ENCODE measurements at places on chromosomes 5 and 9. TPM values are rescaled to one million over a fixed set of nuclear protein-coding genes. Genes with fewer than 3 reads are reported as not detected.

The RPL7A gene
- total RNA-seq, result 4,036 TPM

The FAM221B gene
- total RNA-seq, result not detected

The GPR150 gene
- 1.3 TPM for total RNA-seq

The SCAMP1 gene
- 22.0 TPM for total RNA-seq

The GHR gene
- 0.32 TPM for total RNA-seq

The NKD2 gene
- 0.26 TPM for total RNA-seq

DNA sequence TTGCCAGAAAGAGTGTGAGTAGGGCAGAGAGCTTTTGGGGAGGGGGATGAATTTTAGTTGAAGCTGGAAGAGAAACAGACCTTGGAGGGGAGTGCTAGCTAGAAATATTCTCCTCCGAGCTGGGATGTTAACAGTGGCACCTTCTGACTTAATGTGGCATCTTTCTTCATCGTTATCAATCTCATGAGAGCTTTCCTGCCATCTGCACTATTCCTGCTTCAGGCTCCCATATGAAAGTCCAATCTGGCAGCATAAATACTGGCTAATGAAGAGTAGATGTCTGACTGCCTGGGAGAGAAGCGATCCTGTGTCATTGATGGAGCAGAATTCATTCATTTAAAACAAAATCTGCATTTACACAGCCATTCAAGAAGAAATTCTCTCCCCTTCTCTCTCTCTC lies 284.5 kb downstream of the TMEM38B start:
- DNase-seq, result no peak
- H3K27ac ChIP-seq, result no peak overlapping the region
- H3K4me1 ChIP-seq, result no peaks in the 10 kb centered on the region
- no peaks in the 10 kb centered on the region for H3K27me3 ChIP-seq
- no peak overlapping the region for H3K4me3 ChIP-seq

DNA sequence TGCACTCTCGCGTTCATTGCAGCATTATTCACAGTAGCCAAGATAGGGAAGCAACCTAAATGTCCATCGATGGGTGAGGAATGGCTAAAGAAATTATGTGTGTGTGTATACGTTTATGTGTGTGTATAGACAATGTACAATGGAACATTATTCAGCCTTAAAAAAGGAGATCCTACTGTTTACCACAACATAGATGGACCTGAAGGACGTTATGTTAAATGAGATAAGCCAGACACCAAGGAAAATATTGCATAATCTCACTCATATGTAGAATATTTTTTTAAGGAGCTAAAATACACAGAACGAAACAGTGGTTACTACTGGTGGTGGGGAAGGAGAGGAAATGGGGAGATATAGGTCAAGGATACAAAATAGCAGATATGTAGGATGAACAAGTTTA lies 2.4 kb downstream of the KIF2A start:
- no peak overlapping the region for H3K27ac ChIP-seq
- H3K27me3 ChIP-seq, result no peaks in the 10 kb centered on the region
- H3K4me3 ChIP-seq, result peak overlapping the region; percentile 93
- H3K4me1 ChIP-seq, result peaks cover 9% of the 10 kb centered on the region
- H3K36me3 ChIP-seq, result no peaks in the 10 kb centered on the region

DNA sequence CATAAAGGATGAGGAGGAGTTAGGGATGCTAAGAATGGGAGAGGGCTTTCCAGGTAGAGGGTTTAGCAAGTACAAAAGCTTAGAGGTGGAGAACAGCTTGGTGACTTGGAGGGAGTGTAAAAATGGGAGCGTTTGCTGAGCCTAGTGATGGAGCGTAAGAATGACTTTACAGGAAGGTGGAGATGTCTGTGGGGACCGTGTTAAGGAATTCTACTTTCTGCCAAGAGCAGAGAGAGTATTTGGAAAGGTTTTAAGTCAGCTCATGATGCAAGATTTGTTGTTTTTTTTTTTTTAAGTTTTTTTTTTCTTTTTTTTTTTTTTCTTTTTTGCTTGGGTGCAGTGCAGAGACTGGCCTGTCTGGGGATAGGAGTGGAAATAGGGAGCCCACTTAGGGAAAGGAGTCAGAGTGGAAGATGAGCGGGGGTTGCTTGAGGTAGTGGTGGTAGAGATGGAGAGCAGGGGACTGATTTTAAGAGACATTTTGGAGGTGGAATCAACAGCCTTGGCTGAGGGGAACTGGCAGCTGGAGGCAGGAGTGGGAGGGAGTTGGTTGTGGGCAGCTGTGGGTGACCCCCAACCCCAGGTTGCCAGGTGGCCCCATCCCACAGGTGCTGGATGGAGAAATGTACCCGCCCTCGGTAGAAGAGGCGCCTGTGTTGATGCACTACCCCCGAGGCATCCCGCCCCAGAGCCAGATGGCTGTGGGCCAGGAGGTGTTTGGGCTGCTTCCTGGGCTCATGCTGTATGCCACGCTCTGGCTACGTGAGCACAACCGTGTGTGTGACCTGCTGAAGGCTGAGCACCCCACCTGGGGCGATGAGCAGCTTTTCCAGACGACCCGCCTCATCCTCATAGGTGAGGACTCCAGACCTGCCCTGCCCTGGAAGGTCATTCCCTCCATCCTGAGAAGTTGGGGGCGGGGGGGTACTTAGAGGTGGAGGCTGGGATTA lies 12.4 kb downstream of the PTGS1 start:
- no peak overlapping the region for H3K4me3 ChIP-seq
- no peak overlapping the region for H3K27ac ChIP-seq
- DNase-seq, result no peak
- H3K4me1 ChIP-seq, result no peaks in the 10 kb centered on the region
- no peaks in the 10 kb centered on the region for H3K36me3 ChIP-seq

DNA sequence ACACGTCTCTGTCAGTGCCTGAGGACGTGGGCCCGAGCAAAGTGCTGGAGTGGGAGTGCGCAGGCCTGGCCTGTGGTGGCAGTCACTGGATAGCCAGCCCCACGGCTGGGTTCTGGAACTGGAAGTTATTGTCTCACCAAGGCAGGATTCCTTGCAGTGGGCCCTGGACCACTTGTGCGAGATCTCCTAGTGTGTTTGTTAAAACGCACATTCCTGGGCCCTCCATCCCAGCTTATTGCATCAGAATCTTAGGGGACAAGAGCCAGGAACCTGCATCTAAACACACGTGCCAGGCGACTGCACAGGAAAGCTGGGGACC lies 26.9 kb downstream of the PTPA start:
- H3K27ac ChIP-seq, result no peak overlapping the region
- no peak overlapping the region for H3K4me3 ChIP-seq
- DNase-seq, result no peak
- peaks cover 36% of the 10 kb centered on the region for H3K4me1 ChIP-seq
- peaks cover 7% of the 10 kb centered on the region for H3K36me3 ChIP-seq
- no peaks in the 10 kb centered on the region for H3K27me3 ChIP-seq

GRCh38 chr9:85130260-85130659 lies 460.7 kb downstream of the NTRK2 start:
- no peaks in the 10 kb centered on the region for H3K4me1 ChIP-seq
- no peaks in the 10 kb centered on the region for H3K36me3 ChIP-seq
- no peaks in the 10 kb centered on the region for H3K27me3 ChIP-seq
- no peak overlapping the region for H3K4me3 ChIP-seq

- H3K4me1 ChIP-seq, result no peaks in the 10 kb centered on the region
- no peak overlapping the region for H3K4me3 ChIP-seq
- H3K36me3 ChIP-seq, result no peaks in the 10 kb centered on the region
- no peak overlapping the region for H3K27ac ChIP-seq
- no peak for DNase-seq
These were observed 66.0 kb downstream of the HMCN2 start for GRCh38 chr9:130331573-130331972.

- H3K27me3 ChIP-seq, result no peaks in the 10 kb centered on the region
- no peak overlapping the region for H3K4me3 ChIP-seq
- no peaks in the 10 kb centered on the region for H3K4me1 ChIP-seq
These were observed 42.3 kb upstream of the MAP1B start for GRCh38 chr5:72064801-72065570.

- no peak for DNase-seq
- H3K4me1 ChIP-seq, result no peaks in the 10 kb centered on the region
- no peak overlapping the region for H3K4me3 ChIP-seq
- H3K36me3 ChIP-seq, result no peaks in the 10 kb centered on the region
- no peak overlapping the region for H3K27ac ChIP-seq
These were observed 35.0 kb downstream of the SLC1A3 start for GRCh38 chr5:36641431-36641830.

DNA sequence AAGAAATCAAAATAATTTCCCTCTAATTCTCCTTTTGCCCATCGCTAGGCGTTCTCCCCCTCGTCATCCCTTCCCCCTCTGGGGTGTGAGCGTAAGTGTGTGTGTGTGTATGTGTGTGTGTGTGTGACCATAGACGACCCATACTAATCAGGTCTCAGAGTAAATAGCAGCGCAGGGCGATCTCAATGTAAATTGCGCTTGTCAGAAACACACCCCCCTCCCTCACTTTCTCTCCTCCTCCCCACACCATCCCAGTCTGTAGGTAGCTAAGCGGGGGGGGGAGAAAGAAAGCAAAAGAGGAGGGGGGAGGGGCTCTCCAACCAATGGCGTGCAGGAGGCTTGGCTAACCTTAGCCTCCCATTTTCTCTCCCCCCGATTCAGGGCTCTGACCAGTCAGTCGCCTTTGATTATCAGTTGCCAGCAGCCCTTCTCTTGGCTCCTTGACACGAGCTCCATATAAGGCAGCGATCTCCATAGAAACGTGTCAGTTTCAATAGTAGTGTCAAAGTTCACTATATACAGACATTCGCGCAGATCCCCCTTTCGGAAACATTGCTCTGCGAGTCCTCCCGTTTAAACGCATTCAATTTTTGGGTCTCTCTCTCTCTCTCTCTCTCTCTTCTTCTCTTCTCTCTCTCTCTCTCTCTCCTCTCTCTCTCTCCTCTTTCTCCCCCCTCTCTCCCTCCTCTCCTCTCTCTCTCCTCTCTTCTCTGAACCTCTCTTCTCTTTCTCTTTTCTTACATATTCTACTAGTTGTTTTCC lies at the start of gene NR2F1:
Gene NR2F1, plus strand, starts transcription at position 546 of the 762 bp plus-strand sequence. CDS start 1,802 bp downstream, outside the sequence.
- peaks cover 45% of the 10 kb centered on the region for H3K27me3 ChIP-seq
- peak within 1 kb of the TSS; percentile 16 for H3K4me3 ChIP-seq
- DNase-seq, result no peak
- H3K4me1 ChIP-seq, result peaks cover 18% of the 10 kb centered on the region
- H3K36me3 ChIP-seq, result no peaks in the 10 kb centered on the region

DNA sequence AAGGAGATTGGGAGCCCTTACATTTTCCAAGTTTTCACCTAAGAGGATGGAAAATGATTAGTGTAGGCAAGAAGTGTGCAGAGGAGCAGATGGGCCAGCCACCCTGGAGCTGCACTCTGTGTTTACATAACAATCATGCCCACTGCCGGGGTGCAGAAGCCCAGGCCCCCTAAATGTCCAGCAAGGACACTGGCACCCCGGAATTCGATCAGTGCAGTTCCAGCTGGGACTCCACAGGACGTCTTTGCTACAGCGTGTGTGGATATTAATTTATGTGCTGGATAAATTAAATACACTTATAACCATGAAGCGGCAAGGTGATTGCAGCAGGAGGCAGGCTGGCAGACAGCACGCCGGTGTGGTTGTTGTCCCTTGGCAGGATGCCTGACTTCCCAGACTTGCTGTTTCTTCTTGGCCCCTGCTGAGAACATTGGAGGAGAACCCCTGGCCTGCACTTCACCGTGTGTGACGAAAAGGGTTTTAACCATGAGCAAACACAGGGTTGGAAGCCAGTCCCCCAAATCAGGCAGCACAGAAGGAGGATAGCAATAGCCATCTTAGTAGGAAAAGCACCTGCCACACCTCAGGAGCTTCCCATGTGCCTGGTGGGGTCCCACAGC lies 73.7 kb downstream of the GADD45G start:
- no peak overlapping the region for H3K27ac ChIP-seq
- DNase-seq, result no peak
- no peaks in the 10 kb centered on the region for H3K27me3 ChIP-seq
- no peaks in the 10 kb centered on the region for H3K36me3 ChIP-seq
- peaks cover 4% of the 10 kb centered on the region for H3K4me1 ChIP-seq
- no peak overlapping the region for H3K4me3 ChIP-seq

- no peak overlapping the region for H3K4me3 ChIP-seq
- no peak for DNase-seq
- no peaks in the 10 kb centered on the region for H3K4me1 ChIP-seq
- H3K27me3 ChIP-seq, result no peaks in the 10 kb centered on the region
These were observed 167.9 kb upstream of the CD180 start for GRCh38 chr5:67364381-67364970.

- H3K4me1 ChIP-seq, result peaks cover 6% of the 10 kb centered on the region
- no peak overlapping the region for H3K27ac ChIP-seq
- peak; percentile 33 for DNase-seq
- H3K36me3 ChIP-seq, result no peaks in the 10 kb centered on the region
- no peaks in the 10 kb centered on the region for H3K27me3 ChIP-seq
These were observed 128.3 kb downstream of the GPBP1 start for GRCh38 chr5:57302164-57302563.

DNA sequence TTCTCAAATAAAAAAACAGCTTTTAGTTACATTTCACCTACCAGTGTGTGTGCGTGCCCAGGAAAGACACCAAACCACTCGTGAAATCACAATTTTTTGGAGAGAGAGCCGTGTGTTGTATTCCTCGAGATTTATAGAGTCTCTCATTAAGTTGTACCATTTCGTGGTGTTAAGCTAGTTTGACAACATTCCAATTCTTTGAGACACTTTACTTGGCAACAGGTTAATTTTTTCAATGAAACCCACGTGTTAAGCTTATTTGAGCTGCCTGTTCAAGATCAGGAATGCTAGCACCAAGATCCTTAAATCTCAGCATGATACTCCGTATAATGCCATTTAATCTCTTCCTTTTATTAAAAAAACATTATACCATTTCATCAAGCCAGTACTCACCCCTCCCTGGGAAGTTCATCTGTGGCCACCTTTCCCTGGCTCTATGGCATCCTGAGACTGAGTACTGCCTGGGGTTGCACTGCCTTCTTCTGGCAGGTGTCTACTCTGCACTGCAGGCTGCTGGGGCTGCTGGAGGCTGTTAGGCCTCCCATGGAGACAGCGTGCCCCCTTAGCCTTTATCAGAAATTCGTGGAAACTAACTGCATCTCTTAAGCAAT lies 143.7 kb downstream of the ARHGAP26 start:
- H3K4me1 ChIP-seq, result peaks cover 11% of the 10 kb centered on the region
- no peak overlapping the region for H3K4me3 ChIP-seq
- H3K27ac ChIP-seq, result no peak overlapping the region
- H3K36me3 ChIP-seq, result no peaks in the 10 kb centered on the region

- no peak for DNase-seq
- H3K4me3 ChIP-seq, result no peak overlapping the region
- H3K27ac ChIP-seq, result no peak overlapping the region
- H3K36me3 ChIP-seq, result no peaks in the 10 kb centered on the region
These were observed 14.1 kb upstream of the SPDL1 start for GRCh38 chr5:169569513-169569912.

DNA sequence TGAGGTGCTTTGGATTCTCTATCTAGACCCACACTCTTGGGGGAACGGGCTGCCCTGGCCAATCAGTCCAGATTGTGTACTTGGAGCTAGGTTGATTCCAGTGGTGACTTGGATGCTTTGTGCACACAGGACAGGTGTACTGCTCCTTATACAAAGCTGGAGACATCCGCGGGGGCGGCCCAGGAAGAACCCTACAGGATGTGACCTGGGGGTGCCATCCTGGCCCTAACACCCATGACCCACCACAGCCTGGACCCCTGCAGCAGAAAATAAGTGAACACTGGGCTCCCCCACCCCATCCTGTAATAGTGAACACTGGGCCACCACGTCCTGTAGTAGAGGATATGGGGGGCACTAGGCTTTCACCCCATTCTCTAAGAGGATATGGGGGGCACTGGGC lies 12.1 kb upstream of the PLEKHG4B start:
- no peaks in the 10 kb centered on the region for H3K36me3 ChIP-seq
- no peaks in the 10 kb centered on the region for H3K27me3 ChIP-seq
- no peak for DNase-seq
- no peaks in the 10 kb centered on the region for H3K4me1 ChIP-seq

- no peak for DNase-seq
- no peaks in the 10 kb centered on the region for H3K4me1 ChIP-seq
- H3K27ac ChIP-seq, result no peak overlapping the region
- H3K4me3 ChIP-seq, result no peak overlapping the region
- no peaks in the 10 kb centered on the region for H3K27me3 ChIP-seq
- no peaks in the 10 kb centered on the region for H3K36me3 ChIP-seq
These were observed 32.7 kb upstream of the ADAMTSL1 start for GRCh38 chr9:18441261-18441660.

Data from GM12878 (cell line).